ENCODE measurements at places on chromosomes 5 and 9.
A peak's percentile ranks its signal among the peaks of the same experiment; 100 is the strongest.

DNA sequence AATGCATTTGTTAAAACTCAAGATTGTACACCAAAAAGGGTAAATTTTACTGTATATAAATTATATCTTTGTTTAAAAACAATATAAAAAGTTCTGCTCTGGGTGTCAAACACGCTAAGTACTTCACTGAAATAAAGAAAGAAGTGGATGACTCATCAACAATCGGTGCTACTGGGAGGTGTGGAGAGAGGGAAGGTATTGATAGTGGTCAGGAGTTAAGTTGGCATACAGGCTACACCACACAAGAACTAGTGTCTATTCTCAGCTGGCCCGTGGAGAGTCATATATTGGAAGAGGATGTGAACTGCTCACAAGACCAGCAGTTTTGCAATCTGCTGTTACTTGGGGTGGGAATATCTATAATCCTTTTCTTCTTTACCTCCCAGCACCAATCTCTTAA lies 145.7 kb upstream of the TRPC7 start:
- no peak for DNase-seq

DNA sequence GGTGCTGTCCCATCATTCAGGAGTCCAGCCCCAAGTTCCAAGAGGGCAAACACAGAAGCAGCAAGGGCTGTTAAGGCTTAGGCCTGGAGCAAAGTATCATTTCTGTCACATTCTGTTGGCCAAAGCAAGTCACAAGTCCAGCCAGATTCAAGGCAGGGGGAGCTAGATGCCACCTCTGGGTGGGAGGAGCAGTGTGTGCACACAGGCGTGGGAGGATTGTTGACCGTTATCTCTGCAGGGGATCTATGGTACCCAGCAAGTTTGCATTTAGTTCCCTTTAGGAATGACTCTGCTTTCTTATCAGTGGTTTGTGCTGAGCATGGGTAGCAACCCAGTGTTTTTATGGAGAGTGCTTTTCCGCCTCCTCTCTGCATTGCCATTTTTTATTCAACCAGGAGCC lies 278.9 kb downstream of the NR3C1 start:
- DNase-seq = no peak

DNA sequence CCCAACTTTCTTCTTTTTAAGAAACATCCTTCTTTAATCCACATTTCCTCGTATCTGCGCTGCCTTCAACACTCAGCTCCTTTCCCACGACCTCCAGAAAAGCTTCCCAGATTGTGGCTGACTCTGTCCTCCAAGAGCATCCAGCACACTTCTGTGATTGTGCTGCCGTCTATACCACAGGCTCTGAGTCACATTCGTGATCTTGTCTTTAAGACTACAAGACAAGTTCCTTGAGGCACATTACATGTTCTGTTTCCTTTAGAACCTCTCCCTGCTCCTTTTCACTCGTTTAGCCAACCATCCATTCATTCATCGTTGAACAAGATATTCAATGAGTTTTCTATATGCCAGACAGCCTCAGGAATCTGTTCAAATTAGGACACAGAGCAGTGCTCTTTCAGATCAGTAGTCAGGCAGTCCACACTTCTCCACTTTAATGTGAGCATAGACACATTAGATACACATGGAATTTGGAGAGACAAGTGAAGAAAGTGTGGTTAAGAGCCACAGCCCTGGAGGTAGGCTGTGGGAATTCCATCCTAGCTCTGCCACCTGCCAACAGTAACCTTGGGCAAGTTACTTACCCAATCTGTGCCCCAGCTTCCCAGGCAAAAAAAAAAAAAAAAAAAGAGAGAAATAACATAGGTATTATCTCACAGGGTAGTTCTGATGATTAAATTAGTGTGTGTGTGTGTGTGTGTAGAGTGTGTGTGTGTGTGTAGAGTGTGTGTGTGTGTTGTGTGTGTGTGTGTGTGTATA lies 18.9 kb downstream of the WHRN start:
- no peak for DNase-seq

- DNase-seq = no peak
Measured at GRCh38 chr5:20276959-20277263, 288.9 kb upstream of the CDH18 start.

DNA sequence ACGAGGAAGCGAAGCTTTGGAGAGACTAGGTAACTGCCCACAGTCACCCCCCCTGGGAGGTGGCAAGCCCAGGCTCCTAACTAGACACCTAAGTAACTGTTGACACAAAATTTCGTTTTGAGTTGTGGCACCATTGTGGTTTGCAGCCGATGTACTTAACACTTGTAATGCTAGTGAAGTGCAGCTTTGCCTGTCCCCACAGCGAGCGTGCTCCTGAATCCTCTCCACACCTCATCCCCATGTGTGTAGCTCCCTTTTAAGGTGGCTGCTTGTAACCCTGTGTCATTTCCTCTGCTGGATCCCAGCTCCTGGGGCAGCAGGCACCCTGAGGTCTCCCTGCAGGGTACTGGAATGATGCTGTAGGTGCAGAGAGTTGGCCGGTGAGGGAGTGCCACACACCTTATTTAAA lies 114.9 kb downstream of the TRIO start:
- no peak for DNase-seq

DNA sequence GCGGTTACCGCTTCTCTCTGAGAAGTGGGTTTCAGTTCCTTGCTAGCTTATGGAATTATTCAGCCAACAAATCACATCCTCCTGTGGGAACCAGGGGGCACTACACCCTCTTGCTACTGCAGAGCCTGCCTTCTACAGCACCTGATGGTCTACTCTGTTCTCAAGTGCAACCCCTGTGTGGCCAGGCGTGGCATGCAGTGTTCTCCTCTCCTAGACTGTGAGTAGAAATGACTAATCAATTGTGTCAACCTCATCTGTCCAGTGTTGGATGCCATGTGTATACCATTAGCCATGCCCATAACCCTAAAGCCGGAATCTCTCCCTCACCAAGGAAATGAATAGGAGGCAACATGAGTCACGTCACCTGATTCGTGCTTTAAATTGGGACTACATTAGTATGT lies 117.2 kb upstream of the LIFR start:
- DNase-seq = no peak

GRCh38 chr5:58407042-58407719 lies 52.7 kb downstream of the PLK2 start:
- no peak for DNase-seq

GRCh38 chr9:95025213-95026147 lies 292.0 kb downstream of the FANCC start:
- DNase-seq = peak; percentile 91

DNA sequence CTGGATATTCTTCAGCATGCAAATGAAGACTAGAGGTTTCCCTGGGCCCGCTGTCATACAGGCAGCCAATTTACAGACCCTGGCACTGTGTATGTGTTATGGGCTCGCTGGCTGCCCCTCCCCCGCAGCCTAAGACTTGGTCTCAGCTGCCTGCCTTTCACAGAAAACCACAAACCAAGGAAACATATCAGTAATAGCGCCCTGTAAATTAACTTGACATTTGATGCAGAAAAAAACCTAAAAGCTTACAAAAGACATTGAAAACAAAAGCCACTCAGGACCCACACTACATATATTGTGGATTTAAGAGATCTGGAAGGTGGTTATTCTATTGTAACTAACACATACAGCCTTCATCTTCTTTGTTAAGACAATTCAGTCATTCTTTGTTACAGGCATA lies 287.0 kb upstream of the TMEM161B start:
- peak; percentile 90 for DNase-seq

DNA sequence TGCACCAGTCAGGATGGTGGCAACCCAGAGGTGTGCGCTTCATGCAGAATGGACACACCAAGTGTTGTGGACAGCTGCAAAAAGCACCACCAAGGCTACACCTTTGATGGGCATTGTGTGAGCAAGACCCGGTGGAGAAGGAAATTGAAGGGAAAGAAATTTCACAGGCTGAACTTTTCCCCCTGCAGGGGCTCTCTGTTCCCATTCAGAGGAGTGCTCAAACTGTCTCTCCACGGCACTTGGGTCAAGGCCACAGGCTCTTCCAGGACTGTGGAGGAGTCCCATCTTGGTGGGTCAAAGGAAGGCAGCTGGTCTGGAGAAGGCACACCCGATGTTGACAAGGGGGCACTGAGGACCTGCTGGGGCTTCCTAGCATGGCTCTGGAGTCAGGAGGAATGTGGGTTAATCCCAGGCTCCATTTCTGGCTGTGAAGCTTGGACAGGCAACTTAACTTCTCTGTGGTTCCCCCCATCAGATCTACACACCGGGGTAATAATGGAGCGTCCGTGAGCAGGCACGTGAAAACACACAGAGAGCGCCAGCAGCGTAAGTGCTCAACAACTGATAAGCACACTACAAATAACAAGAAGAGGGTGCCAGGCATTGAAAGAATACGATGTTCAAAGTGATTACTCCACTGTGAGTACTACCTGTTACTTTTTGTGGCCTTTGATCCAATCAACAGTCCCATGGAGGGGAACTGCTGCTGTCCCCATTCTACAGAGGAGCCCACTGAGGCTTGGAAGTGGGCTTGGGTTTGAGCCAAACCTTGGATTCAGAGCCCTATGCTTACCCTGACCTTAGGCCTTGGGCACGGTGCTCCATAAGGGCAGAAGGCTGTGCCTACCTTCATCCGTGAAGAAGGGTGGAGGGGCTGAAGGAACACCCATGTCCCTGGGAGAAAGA lies 34.2 kb upstream of the TIFAB start:
- DNase-seq = no peak

GRCh38 chr5:58235299-58235698 lies 224.6 kb downstream of the PLK2 start:
- DNase-seq = no peak

DNA sequence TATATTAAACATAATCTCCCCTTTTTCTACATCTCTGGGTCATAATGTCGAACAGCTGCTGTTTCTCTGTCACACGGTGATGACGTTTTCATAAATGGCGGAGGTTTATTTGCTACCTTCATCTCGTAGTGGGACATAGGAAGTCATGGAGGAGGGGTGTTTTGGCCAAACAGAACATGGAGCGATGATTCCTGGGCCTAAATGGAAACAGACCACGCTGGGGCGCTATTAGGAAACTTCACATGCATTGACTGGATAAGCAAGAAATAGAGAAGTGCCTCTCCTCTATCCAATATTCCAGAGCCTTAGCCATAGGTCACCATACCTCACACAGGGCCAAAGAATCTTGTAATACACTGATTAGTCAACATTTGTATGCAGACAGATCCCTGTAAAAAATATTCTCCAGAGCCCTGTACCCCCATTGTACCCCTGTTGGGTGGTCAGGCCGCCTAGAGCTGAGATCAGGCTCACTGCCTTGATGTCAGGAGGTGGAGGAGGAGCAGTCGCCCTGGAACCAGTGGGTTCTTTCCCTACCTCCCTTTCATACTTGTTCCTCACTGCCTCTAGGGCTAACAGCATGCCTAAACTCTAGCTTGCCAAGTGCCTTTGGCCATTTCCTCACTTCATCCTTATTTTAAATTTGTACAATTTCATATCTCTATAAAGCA lies 77.8 kb upstream of the SPIN1 start:
- no peak for DNase-seq

- no peak for DNase-seq
Measured at GRCh38 chr5:177361418-177362291, 3.9 kb downstream of the RGS14 start.

DNA sequence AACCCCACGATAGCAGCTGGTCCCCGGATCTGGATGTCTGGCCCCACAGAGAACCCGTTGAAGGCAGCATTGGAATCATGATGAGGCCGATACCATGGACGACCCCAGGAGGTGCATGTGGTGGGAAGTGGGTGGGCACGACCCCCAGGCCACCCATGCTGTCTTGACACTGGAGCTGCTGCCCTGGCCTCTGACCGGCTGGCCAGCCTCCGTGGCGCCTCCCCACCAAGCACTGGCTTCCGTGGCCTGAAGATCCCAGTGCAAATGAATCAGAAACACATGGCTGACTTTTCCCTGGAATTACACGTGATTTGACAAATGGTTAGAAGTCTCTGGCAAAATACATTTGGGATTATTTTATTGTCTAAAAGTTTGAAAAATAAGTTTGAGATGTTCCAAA lies 259.0 kb upstream of the IRX1 start:
- DNase-seq = no peak

DNA sequence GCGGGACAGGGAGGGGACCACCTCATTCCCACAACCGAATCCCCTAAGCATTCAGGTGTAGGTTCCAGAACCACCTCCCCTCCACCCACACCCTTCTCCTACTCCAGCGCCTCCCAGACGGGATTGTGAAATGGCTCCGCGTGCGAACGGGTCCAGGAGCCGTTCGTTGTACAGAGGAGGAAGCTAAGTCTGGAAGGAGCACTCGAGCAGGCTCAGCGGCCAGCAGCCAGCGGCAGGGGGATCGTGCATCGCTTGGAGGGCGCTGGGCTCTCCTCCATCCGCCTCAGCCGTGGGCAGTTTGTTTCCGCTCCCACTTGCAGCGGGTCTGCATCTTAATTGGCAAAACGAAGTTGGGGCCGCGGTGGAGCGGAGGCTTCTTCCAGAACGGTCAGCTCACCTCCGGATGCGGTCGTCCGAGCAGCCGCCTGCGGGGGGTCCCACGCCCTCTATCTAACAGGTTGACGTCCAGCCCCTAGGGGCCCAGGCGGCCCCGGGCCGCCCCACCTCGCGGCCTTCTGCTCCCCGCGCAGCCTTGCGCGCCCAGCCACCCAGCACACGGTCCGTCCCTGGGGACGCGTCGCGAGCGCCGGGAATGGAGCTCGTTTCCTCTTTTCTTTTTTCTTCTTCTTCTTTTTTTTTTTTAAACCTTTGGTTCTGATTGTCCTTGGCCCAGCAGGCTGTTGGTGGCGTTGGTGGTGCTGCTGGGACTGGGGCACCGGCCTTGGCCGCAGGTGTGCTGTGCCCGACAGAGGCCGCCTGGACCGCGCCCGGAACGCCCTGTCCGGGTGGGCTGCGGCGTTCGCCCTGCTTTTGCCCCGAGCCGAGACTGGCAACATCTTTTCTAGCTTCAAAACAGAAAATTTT lies 3.9 kb upstream of the BARX1 start:
- peak; percentile 81 for DNase-seq

DNA sequence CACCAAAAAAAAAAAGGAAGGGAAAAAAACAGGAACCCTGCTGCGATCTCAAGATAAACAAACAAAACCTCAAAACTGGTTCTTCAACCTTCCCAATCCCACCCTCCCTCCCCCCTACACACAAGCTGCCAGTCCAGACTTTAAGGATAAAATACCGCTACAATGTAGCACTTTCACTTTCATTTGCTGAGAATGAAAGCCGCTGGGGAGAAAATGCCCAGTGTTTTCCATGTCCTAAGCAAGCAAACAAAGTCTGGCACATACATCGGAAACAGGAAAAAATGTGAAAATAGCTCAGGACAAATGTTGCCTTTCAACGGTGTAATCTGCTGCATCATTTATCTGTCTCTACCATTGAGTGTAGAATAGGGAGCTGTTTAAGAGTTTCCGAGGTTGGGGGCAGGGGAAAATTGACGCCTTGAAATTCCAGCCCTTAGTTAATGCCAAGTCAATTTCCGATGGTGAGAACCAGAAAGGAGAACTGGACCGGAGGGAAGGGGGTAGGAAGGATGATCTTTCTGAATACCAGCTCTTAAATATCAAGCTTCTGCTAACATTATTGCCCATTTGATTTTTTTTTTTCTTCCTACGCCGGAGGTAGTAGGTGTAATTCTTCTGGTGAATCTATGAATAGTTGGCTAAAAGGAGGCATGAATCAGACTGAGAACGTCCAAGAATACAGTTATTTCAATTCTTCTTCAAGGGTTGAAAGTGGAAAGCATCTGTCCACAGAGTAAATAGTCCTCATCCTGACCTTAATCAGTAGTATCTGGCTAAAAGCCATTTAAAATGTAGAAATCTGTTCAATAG lies 1.2 kb upstream of the ADAMTS6 start:
- peak; percentile 78 for DNase-seq

- no peak for DNase-seq
Measured at GRCh38 chr5:154273028-154273617, 82.6 kb downstream of the GALNT10 start.
